ENCODE measurements at places on chromosomes 5 and 9.

- no peak for DNase-seq
Observed at GRCh38 chr9:122904466-122904822, 715 bp downstream of the RC3H2 start.

DNA sequence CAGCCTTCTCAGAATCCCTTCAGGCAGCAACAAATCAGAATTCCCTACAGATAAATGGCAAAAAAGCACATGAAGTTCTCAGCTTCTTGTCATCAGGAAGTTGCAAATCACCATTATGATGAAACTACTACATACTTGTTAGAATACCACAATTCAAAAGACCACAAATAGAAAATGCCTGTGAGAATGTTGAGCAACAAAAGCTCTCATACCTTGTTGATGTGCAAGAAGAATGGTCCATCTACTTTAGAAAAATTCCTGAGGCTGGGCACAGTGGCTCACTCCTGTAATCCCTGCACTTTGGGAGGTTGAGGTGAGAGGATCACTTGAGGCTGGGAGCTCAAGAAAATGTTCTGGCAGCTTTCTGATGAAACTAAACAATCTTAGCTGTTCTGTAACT is 278.1 kb downstream of the ICE1 start:
- no peak for DNase-seq

- DNase-seq: no peak
Observed at GRCh38 chr5:177959315-177959714, 36.7 kb downstream of the PROP1 start.

DNA sequence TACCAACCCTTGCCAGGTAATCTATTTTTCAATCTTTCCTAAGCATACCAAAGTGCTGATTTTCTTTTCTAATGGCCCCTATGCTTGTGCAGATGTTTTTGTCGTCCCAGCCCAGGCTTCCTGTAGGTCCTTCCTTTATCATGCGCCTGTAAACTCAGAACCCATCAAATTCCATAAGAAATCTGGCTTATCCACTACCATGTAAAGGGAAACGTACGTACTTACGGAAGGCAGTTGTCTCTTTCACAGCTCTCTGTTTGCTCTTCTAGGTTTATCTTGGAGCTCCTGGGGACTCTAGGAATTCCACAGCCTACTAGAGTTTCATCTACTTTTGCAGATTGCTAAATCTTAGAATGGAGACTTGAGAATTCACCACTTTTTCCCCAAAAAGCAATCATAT is 9.0 kb downstream of the BRINP1 start:
- no peak for DNase-seq

All from AG09319 (cell line).